ENCODE measurements at places on chromosomes 3 and 15.
A peak's percentile ranks its signal among the peaks of the same experiment; 100 is the strongest.

DNA sequence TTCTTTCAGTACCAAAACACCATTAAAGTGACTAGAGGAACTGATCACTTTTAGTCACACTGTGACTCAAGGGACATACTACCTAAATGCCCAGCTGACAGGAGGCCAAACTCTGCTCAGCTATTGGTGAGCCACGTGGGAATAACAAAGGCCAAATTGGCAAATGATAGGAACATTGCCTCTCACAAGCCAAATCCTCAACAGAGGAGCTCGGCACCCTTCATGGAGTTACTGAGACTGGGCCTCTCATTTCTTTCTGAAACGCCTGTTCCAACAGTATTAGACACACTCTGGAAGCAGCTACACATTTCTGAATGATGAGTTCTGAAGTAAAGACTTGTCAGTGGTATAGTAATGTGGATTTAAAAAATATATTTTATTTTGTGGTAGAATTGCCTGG lies 166.0 kb upstream of the COL8A1 start:
- no peak for DNase-seq

DNA sequence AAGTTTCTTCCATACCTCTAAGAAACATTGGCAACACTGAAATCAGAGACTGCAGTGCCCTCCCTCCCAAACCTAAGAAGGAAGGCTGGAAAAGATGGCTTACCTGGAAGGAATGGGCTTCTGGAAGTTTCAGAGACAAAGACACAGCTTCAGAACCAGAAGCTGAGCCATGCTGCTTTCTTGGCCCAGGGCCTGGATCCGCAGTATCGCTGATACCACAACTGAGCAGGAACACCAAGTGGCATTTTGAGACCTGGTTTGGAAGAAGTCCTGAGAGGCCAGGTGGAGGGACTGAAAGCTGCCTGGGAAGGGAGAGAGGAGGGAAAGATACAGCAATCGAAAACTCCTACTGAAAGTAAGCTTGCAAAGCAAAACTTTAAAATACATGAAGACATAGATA lies 19.8 kb downstream of the GPR160 start:
- no peak for DNase-seq

DNA sequence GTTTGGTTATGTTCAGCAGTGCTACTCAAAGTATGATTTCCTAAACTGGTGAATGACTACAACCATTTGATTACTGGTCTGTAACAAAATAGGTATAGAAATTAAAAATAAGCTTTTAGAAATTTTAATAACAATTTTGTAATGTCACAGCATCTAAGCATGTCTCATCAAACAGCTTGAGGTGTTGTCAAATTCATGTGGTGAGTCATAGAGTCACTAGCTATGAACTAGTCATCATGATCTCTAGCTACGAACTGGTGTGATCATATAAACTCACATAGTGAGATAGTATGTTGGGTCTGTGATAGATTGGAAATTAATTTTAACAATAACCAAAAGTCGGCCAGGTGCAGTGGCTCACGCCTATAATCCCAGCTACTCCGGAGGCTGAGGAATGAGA lies 213.9 kb upstream of the RBMS3 start:
- DNase-seq, result no peak

GRCh38 chr3:164918905-164919304 lies 159.4 kb downstream of the SI start:
- DNase-seq, result no peak

GRCh38 chr3:78878789-78879188 lies 889.0 kb downstream of the ROBO1 start:
- no peak for DNase-seq

GRCh38 chr15:72585476-72586058 lies 68.9 kb upstream of the GOLGA6B start:
- no peak for DNase-seq

GRCh38 chr15:64740311-64741170 lies 34.8 kb downstream of the RBPMS2 start:
- DNase-seq, result peak; percentile 80

- DNase-seq, result no peak
Measured at GRCh38 chr3:33030246-33030645, 66.7 kb downstream of the GLB1 start.

- DNase-seq, result no peak
Measured at GRCh38 chr3:88610820-88611219, 461.1 kb downstream of the C3orf38 start.

- no peak for DNase-seq
Measured at GRCh38 chr15:90523373-90523772, 6.3 kb upstream of the CRTC3 start.

DNA sequence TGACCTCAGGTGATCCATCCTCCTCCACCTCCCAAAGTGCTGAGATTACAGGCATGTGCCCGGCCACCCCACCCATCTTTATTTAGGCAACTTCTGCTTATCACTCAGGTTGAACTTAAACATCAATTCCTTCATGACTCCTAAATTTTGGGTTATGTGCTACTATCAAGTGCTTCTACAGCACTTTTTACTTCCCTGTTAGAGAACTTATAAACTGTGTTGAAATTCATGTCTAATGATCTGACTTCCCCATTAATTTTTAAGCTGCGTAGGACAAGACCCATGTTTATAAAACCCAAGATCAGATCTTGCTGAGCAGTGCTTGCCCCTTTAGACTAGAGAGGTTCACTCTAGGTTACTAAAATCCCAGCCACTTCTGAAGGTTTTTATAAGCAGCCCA lies 266.2 kb upstream of the TPRG1 start:
- no peak for DNase-seq

GRCh38 chr15:38040615-38041014 lies 106.2 kb downstream of the TMCO5A start:
- DNase-seq, result no peak

DNA sequence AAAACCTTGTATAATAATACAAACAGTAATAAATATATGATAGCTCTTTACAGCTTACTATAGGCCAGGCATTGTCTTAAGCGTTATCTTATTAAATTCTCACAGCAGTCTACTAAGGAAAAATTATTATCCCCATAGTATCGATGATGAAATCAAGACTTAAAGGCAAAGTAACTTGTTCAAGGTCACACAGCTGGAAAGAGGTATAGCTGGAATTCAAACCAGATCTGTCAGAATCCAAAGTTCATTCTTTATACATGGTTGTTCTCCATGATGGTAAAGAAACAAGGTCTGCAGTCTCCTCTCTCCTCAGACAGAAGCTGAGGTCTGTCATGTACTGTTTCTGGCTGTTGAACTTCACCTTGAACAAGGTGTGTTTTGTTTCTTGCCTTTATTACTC lies 15.4 kb upstream of the SLC22A13 start:
- DNase-seq, result no peak

- DNase-seq, result peak; percentile 38
Measured at GRCh38 chr3:126476166-126477060, 722 bp upstream of the ZXDC start.

DNA sequence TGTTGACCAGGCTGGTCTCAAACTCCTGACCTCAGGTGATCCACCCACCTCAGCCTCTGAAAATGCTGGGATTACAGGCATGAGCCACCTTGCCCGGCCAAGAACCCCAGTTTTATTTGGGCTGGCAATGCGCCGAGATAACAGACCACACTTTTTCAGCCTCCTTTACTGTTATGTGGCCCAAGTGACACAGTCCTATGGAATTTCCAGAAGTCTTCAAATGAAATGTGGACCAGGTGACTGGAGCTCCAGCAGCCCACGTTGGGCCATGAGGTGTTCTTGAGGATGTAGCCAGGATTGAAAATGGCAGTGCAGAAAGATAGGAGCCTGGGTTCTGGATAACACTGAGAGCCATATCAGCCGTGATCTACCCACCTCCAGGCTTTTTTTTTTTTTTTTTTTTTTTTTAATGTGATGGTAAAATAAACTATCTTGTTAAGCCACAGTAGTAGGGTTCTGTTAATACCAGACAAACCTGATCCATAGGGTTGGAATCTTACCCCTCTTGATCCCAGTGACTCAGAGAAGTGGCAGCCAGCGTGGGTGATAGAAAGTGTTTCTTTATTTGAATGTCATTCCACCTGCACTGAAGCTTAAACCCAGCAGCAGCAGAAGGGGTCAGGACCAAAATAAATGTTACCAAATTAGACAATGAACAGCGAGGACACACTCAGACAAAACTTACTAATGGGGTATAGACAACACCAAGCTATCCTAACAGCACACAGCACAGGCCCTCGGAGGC lies 55.6 kb downstream of the LHFPL4 start:
- no peak for DNase-seq

DNA sequence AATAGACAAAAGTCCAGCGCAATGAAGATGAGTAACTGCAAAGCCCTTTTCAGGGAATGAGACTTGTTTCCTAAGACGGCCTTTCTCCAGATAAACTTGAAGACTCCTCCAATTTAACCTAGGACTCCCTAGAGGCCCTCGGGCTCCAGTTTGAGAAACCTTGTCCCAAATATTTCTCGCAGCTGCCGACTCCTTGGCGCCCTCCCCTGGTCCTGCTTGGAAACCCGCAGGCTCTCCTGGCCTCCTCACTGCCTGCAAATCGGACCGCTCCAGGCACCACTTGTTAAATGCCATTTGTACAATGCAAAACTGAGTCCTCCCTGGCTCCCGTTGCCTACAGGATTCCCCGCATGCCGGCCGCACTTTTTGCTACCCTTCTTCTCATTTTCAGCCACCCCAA lies 36.8 kb downstream of the MUC4 start:
- no peak for DNase-seq

GRCh38 chr3:187750006-187750512 lies 4.8 kb upstream of the BCL6 start:
- DNase-seq, result no peak

GRCh38 chr3:196650740-196651311 lies 11.3 kb downstream of the NRROS start:
- DNase-seq, result peak; percentile 99

GRCh38 chr3:155736381-155736780 lies 8.5 kb downstream of the PLCH1 start:
- no peak for DNase-seq

GRCh38 chr3:71070497-71071463 lies 512.7 kb downstream of the FOXP1 start:
- DNase-seq, result no peak

DNA sequence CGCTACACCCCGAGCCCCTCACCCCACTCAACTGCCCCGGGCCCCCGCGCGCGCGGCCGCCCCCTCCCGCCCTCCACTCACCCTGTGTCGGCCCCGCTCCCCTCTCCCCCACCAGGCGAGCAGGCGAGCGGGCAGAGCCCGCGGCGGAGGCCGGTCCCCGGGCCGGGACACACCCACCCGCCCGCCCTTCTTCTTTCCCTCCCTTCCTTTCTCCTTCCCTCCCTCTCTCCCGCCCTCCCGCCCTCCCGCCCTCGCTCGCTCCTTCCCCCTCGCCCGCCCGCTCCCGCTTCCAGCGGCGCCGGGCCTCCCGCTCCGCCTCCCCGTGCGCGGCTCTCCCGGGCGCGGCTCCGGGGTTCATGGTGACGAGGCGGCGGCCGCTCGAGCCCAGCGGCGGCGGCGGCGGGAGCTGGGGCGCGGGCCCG lies at the start of gene CTDSPL:
CTDSPL (plus strand) TSS at position 261 of the 422 bp plus-strand sequence. CDS start 320 bp downstream, outside the sequence.
- DNase-seq, result peak; percentile 79

GRCh38 chr3:54897028-54897711 lies 30.7 kb downstream of the LRTM1 start:
- DNase-seq, result peak; percentile 16

GRCh38 chr15:100596792-100597191 lies 5.2 kb downstream of the LINS1 start:
- DNase-seq, result no peak

- no peak for DNase-seq
Measured at GRCh38 chr3:42712344-42712648, 9.7 kb upstream of the HHATL start.

DNA sequence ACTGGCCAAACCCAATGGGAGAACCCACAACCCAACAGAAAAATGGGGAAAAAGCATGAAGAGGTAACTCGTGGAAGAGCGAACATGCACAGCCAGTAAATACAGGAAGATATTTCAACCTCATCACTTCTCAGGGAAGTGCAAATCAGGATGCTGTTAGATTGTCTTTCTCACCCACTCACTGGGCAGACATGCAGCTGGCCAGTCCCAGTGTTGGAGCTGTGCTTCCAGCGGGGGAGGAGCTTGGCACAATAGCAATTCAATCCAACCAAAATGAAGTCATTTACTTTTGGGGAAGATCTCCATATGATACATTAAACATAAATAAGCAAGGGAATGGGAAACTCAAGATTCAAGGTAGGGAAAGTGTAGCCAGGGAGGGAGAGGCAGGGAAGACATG lies 12.1 kb downstream of the WNT7A start:
- no peak for DNase-seq

DNA sequence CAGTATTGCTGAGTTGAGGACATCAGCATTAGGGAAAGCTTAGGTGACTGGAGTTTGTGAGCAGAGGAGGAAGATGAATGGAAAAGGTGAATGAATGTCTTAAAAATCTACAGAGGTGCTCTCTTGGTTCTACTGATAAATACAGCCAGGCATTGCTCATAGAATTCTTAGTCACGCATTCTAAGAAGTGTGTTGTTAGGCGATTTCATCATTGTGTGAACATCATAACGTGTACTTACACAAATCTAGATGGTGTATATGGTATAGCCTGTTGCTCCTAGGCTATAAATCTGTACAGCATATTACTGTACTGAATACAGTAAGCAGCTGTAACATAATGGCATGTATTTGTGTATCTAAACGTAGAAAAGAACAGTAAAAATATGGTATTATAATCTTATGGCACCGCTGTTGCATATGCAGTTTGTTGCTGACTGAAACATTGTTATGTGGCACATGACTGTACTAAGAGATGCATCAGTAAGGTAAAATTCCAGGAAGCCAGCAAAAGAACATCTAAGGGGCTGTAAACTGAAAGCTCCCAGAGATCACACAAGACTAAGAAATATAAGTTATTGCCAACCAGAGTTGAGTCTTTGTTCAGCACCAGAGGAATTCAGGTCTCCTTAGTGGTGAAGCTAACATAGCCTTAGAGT lies 42.9 kb upstream of the ASB14 start:
- DNase-seq, result no peak

DNA sequence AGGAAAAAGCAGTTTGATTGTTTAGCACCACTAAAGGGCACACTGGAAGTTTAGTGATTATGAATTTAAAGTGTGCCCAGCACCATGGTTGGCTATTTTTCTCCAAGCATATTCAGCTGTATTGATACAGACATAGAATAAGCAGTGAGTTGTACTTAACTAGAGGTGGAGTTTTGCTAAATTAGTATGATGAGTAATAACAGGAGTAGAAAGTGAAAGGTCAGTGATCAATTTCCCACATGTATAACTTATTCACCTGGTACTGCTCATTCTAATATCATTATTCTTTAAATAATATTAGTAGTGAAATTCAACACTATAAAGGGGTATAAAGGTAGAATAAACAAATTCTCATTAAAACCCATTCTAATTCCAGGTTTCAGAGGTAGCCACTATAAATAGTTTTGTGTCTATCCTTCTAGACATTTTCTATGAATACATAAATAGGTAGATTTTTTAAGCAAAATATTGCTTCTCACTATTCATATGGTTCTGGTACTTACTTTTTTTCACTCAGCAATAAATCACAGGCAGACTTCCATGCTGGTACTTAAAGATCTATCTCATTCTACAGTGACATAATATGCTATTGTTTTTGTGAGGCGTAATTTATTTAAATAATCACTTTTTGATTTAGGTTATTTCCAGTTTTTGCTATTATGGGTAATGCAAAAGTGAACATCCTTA lies 732.9 kb downstream of the VGLL3 start:
- DNase-seq, result no peak

- DNase-seq, result no peak
Measured at GRCh38 chr3:149968216-149968615, 2.5 kb downstream of the PFN2 start.
